ENCODE measurements at places on chromosomes 12 and 14.

DNA sequence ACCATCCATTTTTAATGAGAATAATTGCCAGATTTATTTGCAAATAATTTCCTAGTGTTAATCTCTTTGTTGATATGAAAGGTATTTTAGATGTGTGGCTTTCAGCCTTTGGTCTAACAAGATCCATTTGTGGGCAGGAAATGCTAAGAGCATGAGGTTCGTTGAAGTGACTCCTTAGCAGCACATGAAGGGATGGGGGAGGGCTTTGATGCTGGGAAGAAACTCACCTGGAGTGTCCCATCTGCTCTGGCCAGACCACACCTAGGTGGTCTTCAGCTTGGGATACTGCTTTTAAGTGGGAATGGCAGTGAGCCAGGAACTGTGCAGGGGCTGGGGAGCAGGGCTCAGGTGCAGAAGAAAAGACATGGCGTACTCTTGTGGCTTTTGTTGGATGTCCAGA, 13.6 kb downstream of the SFSWAP start:
- no peak for DNase-seq

GRCh38 chr12:8096281-8096915, 14.3 kb downstream of the NECAP1 start:
- DNase-seq = no peak

- DNase-seq = no peak
Observed at GRCh38 chr12:124679533-124680371, 112.3 kb upstream of the NCOR2 start.

DNA sequence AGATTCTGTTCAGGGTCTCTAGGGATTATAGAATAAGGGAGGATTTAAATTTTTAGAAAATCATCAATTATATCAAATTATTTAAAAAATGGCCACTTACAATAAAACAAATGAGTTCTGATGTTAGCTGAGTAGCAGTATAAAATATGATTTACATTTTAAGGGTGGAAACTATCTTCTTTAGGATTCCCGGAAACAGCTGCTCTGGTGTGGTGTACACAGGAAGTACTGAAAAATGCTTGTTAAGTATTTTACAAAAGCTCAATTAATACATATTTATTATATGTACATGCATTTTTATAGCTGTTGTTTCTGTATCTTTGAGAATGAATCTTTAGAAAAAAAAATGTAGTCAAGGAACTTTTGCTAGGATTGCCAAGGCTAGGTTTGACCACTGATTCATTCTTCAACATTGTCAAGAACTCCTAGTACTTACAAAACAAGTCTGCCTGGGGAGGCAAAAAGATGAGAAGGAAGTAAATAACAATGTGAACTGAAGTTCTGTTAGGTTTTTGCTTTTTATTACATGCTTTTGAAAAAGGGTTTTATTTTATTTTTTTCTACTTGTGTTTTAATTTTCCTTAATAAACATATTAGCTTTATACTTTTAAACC, 48.0 kb downstream of the ARF6 start:
- peak; percentile 58 for DNase-seq

DNA sequence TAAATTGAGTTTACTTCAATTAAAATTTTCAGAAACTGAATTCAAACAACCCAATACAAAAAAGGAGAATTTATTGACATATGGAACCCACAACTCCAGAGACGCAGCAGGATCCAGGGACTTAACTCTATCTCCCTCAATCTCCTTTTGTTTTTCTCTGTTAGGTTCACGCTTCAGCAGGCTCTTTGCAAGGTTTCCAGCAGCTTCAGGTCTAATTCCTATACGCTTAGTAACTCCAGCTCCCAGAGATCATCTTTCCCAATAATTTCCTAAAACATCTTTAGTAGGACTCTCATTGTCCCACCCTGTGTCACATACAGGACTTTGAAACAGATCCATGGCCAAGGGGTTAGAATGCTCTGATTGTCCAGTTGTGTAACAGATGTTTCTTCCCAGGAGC, 175.2 kb downstream of the RMST start:
- DNase-seq = no peak

- DNase-seq = no peak
Observed at GRCh38 chr14:69353168-69353567, 44.9 kb downstream of the ERH start.

DNA sequence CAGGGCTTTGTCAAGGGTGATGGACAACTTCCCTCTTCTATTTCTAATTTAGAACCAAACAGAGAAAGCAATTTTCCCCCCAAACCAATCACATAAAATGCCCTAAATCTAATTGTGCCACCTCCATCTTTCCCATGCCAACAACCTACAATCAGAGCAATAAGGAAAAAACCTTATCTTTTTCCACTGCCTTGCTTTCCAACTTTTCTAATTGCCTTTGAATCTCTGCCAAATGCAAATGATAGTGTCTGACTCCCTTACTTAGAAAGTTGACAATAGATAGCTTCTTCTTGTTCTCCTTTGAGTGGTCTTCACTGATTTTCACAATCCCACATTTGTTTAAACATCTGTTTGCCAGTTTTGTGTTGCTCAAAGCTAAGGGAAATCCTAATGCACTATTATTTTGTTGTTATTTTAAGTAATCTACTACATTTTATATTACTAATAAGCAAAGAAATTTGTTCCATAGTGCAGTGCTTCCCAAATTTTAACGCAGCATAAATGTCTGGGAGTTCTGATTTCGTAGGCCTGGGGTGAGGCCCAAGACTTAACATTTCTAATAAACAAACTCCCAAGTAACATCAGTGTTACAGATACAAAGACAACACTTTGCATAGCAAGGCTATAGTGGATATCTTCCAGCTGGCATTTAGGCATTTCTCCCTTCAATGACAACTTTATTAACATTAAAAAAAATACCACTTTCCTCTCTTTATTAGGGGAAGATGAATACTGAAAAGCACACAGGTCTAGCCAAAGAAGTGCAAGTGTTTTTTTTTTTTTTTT, 696.3 kb upstream of the USP15 start:
- no peak for DNase-seq

Measured in CD4-positive, alpha-beta T cell treated with Interleukin-2 at 100 ng/mL for 4 hours (primary cell).